EH (cell line): ENCODE measurements at places on chromosomes 7 and 10.

GRCh38 chr7:158052381-158053060, 535.1 kb downstream of the PTPRN2 start:
- DNase-seq = no peak

GRCh38 chr10:13095929-13096328, 4.0 kb upstream of the OPTN start:
- DNase-seq = no peak

GRCh38 chr7:134589491-134589941, 40.6 kb downstream of the AKR1B15 start:
- peak; percentile 82 for DNase-seq

DNA sequence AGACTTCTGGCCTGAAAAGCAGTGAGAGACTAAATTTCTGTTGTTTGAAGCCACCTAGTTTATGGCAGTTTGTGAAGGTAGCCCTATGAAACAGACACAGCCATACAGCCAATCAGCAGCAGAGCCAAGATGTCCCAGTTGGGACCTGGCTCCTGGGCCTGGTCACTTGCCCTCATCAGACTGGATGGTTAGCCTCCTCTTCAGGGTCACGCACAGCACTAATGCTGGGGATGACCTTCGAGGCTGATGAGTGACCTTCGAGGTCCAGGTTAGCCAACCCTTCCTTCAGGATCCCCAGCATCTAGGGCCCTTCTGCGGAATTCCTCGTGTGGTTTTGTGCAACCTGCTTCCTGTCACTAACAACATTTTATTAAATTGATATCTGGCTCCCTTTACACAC, 229.7 kb downstream of the FANK1 start:
- DNase-seq = no peak
